ENCODE measurements at places on chromosomes 1 and 21. TPM values are rescaled to one million over a fixed set of nuclear protein-coding genes. Genes with fewer than 3 reads are reported as not detected.

AGT gene
- 72.7 TPM for total RNA-seq

MPC2 gene
- 52.2 TPM for total RNA-seq

ARMH1 gene
- not detected for total RNA-seq

EDN2 gene
- 0.50 TPM for total RNA-seq

DNA sequence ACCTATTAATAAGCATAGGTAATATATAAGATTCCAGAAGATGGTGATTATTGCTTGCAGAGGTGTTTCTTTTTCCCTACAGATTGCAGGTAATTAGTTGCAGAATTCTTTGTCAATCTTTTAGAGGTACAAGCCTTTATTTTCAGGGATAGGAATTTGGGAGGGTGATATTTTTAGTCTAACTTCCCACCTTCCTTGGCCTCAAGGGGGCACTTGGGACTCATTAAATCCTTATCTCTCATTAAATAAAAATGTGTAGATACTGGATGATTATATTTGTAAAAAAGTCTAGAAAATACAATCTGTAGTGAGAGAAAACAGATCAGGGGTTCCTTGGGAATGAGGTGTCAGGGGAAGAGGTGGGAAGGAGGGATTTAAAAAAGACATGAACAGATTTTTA lies 179.2 kb downstream of the PATJ start:
- DNase-seq, result no peak

DNA sequence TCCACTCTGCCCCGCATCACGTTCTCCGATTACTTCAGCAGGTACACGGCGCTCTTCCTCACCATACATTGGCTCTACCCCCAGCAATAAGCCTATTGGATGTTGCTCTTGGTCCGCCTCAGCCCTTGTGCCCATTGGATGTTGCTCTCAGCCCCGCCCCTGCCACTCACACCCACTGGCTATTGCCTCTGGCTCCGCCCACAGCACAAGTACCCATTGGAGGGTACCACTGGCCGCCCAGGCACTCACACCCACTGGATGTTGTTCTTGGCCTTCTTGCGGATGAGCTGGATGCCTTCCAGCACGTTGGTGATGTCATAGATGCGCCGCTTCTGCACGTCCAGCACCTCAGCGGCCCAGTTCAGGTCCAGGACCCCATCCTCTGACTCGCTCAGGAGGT lies 9.4 kb downstream of the E2F2 start:
- DNase-seq, result no peak

DNA sequence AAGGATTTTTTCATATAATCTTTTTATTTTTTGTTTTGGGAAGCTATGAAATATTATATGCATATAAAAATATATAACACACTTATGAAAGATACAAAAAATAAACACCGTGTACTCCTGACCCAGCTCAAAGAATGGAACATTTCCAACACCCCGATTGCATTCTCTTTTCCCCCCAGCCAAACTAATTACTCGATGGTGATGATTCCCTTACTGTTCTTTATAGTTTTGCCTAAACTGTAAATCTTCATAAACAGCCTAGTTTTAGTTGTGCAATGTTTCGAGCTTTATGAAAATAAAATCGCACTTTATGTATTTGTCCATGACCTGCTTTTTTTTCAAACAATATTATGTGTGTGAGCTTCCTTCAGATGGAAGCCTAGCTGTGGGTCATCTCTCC lies 352.0 kb upstream of the KAZN start:
- DNase-seq, result no peak

DNA sequence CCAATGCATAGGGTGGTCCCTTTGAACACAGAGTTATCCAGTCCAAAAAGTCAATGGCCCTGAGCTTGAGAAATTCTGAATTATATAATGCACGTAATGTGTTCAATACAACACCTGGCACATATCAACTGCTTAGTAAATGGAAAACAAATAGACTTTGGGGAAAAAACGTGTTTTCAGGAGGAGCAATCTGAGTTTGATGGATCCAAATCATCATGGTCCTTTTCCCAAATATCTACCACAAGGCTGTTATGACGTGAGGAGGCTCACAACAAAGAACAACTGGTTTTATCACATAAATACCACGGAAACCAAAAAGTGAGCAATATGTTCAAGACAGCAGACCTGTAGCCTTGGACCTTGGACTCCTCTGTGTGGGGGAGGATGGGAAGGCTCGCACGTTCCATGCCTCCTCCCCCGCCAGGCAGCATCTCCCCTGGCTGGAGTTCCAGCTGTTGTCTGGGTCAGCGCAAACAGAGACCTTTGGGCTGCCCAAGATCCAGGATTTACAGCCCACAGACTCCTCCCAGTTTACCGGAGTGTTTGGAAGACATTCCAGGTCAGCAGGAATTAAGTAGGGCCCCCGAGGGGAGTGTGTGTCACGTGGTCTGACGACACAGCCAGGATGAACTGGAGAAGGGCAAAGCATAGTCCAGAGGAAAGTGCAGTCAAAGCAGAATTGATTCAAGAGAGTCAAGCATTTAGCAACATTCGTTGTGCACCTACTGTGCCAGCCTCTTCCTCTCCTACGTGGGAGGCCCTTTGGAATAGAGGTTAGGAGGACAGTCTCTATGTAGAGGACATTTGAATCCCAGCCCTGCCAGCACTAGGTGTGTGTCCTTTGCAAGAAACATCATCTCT lies 32.2 kb upstream of the MED18 start:
- DNase-seq, result peak; percentile 48

DNA sequence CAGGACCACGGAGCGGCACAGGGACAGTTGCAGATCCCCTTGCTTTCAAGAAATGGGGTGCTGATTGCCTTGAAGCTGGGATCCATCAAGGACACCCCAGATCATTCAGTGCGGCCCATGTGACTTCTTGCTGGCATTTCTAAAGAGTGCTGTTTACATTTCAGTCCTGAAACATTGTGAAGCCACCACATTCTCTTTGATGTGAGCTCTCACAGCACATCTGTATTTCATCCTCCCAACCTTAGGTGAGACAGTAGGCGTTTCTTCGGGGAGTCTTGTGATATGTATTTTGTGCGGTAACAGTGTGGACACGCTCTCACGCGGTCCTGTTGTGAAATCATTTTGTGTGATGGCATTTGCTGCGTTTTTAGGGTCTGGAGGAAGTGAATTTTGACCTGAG lies 57.2 kb downstream of the CACHD1 start:
- DNase-seq, result no peak

DNA sequence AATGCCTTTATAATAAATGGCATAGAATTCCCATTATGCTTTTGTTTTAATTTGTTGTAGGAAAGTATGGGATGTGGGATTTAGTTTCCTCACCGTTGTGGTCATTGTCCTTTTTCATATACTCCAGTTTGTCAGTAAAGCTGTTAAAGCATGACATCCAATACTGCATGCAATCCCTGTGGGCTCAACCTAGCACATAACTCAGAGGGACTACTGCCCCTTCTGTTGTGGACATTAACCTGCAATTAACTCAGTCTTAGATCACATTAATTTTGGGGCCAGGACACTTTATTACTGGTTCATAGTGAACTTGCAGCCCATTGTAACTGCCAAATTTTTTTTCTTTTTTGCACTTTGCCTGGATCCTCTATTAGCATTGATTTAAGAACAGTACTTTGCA lies 112.5 kb downstream of the DNM3 start:
- no peak for DNase-seq

DNA sequence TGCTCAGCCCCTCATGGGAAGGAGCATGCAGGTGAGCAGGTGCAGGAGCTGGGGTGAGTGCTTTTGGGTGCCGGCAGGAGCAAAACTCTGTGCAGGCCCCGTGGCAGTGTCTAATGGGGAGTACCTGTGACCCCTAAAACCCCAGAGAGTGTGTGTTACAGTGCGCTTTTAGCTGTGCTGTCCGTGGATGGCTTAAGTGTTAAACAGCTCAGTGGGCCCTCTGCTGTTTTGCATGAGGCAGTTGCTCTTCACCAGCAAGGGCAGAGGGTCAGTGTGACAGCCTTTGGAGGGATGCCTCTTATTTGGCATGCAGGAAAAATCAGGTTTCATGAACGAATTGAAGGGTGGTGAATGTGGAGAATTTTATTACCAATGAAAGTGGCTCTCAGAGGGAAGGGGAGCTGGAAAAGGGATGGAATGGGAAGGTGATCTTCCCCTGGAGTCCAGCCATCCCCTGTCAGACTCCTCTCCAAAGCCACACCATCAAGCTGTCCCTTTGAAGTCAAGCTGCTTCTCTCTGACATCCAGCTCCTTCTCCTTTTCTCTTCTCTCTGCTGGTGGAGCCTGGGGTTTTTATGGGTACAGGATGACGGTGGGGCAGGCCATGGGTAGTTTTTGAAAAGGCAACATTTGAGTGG lies 17.0 kb upstream of the ALG14 start:
- DNase-seq, result no peak

DNA sequence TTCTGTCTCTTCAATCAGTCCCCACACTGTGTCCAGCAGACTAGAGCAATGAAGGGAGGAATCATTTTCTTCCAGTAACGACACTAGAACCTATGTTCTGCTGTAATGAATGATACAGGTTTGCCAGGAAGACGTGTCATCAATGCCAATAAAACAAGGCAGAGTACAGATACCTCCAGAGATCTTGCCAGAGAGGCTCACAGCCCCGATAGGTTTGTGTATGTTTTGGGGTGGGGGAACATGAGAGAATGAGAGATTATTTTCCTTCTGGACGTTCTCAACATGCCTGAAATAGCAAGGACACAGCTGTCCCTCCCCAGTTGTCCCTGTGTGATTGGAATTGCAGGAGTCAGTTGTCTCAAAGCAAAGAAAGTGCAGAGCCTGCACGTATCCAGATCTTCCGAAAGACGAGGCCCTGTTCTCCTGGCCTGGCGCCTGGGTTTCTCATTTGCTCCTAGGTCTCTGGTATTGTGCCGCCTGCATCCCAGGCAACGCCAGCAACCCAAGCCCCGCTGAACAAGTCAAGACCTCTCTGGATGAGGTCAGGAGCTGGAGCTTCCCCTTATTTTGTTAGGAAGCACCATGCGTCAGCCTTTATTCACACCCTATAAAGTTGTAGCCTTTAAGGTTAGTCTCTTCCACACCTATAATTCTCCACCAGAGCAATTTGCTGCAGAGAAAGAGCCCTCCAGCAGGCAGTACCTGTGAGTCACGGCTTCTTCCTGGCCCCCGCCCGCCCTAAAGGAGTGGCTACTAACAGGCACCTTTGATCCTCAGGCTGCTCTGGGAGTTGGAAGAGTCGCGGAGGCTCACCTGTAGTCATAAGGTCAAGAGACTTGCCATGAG lies 130.5 kb downstream of the TOMM20 start:
- no peak for DNase-seq

DNA sequence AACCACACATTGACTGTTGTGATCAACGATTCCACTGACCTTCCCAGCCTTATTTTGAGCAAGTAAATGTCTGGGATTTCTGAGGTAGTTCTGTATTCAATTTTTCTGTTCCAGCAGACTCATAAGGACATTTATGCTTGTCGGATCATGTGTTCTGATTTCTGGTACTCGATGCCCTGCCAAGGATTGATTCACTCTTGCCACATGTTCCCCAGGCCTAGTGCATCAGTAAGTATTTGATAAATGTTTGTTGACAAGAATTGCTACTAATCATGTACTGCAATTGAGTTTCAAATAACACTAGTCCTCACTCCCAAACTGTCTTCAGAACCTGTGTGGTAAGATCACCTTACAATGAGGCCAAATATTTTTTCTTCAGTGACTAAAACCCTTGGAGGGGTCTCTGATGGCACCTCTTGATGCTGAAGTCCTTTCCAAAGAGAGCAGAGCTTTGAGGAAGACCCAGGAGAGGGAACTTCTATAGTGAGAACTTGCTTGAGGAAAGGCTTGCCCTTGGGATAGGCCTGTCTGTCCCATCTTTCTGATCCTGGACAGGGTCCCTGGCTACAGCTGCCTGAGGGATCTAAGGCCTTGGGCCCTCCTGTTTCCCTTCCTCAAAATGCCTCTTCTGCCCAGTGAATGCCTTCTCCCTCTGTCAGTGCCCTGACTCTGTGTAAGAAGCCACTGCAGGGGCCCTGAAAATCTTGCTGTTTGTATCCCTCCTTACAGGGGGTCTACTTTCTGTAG lies 115.8 kb upstream of the FAM78B start:
- no peak for DNase-seq

DNA sequence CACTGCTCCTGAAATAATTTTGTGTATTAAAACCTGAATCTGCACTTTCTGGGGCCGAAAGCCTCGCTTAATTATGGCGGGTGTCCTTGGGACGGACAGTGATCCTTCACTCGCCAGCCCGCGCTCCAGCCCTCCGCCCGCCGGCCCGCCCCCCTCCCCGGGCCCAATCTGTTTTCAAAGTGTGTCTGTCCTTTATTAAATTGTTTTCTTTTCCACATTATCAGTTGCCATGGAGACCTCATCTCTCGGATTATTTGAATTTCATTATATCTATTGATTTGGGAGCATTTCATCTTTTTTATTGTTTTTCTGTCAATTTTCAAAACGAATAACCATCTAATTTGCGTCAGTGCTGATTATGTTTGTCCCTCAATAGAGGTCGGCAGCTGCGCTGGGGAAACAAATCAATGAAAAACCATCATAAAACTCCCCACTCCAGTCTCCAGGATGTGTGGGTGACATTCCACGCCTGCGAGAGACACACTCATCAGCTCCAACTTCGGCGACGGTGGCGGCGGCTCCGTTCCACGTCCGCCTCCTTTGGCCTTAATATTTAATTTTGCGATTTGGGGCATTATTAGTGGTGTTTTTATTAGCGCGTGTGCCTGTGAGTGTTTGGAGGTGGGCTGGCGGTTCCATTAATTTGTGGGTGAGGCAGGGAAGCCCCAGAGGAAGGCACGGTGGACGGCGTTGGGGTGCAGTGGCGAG lies 123.9 kb downstream of the CASZ1 start:
- no peak for DNase-seq

DNA sequence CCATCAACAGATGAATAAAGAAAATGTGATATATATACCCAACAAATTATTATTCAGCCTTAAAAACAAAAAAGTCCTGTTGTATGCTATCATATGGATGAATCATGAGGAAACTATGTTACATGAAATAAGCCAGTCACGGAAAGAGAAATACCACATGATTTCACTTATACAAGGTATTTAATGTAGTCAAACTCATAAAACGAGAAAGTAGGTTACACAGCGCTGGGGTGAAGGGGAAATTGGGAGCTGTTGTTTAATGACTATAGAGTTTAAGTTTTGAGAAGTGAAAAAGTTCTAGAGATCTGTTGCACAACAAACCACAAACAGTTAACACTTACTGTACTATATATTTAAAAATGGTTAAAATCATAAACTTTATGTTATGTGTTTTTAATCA lies 58.5 kb downstream of the SLC25A24 start:
- DNase-seq, result no peak

GRCh38 chr1:201881617-201882016 lies 7.1 kb upstream of the SHISA4 start:
- no peak for DNase-seq

DNA sequence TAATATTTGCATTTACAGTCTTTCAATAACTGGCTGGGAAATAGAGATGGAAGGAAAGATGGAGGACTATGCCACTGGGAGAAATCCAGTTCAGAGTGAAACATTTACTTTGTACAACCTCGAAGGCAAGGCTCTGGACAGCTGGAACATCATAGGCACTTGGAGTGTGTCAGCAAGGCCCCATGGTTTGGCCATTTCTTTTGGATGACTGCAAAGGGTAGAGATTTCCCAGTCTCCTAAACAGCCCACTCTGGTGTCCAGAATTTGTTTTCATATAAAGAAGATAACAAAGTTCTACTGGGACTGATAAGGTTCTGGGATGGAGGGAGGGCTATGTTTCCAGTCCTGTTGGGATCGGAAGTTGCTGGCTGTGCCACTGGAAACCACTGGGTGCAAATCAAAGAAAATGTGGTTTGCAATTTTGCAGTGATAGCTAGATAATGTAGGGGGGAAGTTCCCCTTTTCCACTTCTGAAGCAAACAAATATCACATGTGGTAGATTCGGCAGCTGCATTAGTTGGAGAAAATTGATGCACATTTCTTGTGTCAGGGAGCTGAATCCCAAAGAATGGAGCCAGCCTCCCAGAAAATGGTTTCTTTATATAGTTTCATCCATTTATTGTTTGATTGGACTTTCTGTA lies 16.2 kb downstream of the KCND3 start:
- DNase-seq, result no peak
